Esophagus muscularis mucosa (tissue), 4 donors: ENCODE measurements at places on chromosomes 7 and 10. TPM values are rescaled to one million over a fixed set of nuclear protein-coding genes. Genes with fewer than 3 reads are reported as not detected.

- H3K36me3 ChIP-seq, result no peaks in the 10 kb centered on the region
- H3K27ac ChIP-seq, result no peak overlapping the region
- no peak overlapping the region for H3K4me3 ChIP-seq
- peaks cover 5% of the 10 kb centered on the region for H3K4me1 ChIP-seq
- no peak for DNase-seq
- H3K27me3 ChIP-seq, result no peaks in the 10 kb centered on the region
Measured at GRCh38 chr7:135753616-135754413, 5.2 kb upstream of the FAM180A start.

KCNIP2 gene
- 0.33 TPM for total RNA-seq

NSUN6 gene
- 6.1 TPM for total RNA-seq

AGAP4 gene
- 7.5 TPM for total RNA-seq

CCDC136 gene
- 20.7 TPM for total RNA-seq

GRCh38 chr10:108688314-108688713 lies 1235.0 kb downstream of the XPNPEP1 start:
- no peak overlapping the region for H3K27ac ChIP-seq
- no peaks in the 10 kb centered on the region for H3K4me1 ChIP-seq
- no peak overlapping the region for H3K4me3 ChIP-seq
- H3K27me3 ChIP-seq, result no peaks in the 10 kb centered on the region

MYL10 gene
- not detected for total RNA-seq

DNA sequence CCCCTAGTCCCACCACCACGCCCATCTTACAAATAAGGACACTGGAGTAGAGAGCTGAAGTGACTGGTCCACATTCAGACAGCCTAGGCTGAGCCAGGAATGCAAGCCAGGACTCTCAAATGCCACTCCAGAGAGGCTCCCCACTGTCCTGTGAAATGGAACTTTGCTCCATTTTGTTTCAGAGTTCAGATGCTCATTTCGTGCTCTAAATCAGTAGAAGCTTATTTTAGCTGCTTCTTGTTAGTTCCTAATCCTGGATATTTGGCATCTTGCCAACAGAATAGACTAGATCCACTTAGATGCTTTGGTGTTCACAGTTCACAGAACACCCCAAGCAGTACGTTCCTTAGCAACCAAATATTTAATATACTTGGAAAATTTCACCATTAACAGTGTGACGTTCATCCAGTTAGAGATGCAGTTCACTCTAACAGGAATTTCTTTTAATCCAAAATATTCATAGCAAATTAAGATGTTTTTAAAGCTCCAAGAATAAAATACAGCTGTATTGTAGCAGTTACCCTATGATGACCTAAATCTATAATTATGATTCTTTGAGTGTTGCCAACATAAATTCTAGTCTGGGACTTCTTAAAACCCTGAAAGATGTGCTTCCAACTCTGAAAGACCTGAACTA lies 7.3 kb downstream of the MMP21 start:
- no peak for DNase-seq
- H3K27me3 ChIP-seq, result no peaks in the 10 kb centered on the region
- H3K4me1 ChIP-seq, result peaks cover 4% of the 10 kb centered on the region
- H3K36me3 ChIP-seq, result peaks cover 28% of the 10 kb centered on the region

- H3K27me3 ChIP-seq, result no peaks in the 10 kb centered on the region
- no peaks in the 10 kb centered on the region for H3K4me1 ChIP-seq
- DNase-seq, result peak; percentile 26
- no peak overlapping the region for H3K4me3 ChIP-seq
Measured at GRCh38 chr10:3792710-3793219, 7.8 kb upstream of the KLF6 start.

PLXNA4 gene
- total RNA-seq, result 5.0 TPM

VENTX gene
- 2.5 TPM for total RNA-seq

GRCh38 chr7:4606797-4607196 lies 75.3 kb upstream of the FOXK1 start:
- H3K4me1 ChIP-seq, result no peaks in the 10 kb centered on the region
- H3K36me3 ChIP-seq, result no peaks in the 10 kb centered on the region
- DNase-seq, result no peak
- H3K27ac ChIP-seq, result no peak overlapping the region
- no peaks in the 10 kb centered on the region for H3K27me3 ChIP-seq
- no peak overlapping the region for H3K4me3 ChIP-seq

- no peaks in the 10 kb centered on the region for H3K36me3 ChIP-seq
- no peak for DNase-seq
- H3K4me3 ChIP-seq, result no peak overlapping the region
- H3K27me3 ChIP-seq, result no peaks in the 10 kb centered on the region
- H3K4me1 ChIP-seq, result no peaks in the 10 kb centered on the region
- no peak overlapping the region for H3K27ac ChIP-seq
Measured at GRCh38 chr10:80276335-80276734, 13.1 kb downstream of the MAT1A start.

DNA sequence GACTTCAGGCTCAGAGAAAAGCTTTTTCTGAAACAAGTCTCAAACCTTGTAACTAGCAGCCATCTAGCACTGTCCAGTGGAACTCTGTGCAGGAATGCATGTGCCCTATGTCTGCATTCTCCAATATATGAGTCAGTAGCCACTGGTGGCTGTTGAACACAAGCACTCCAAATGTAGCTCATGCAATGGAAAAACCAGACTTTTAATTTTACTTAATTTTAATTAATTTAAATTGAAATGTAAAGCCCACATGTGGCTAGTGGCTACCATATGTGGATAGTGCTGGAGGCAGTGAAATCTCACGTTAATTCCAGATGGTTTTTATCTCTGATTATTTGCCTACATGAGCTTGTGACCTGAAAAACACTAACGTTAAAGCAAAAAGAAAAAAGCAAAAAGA lies 225.1 kb downstream of the GATA3 start:
- H3K27ac ChIP-seq, result no peak overlapping the region
- no peak overlapping the region for H3K4me3 ChIP-seq
- H3K4me1 ChIP-seq, result no peaks in the 10 kb centered on the region
- no peaks in the 10 kb centered on the region for H3K27me3 ChIP-seq
- DNase-seq, result no peak
- no peaks in the 10 kb centered on the region for H3K36me3 ChIP-seq

DNA sequence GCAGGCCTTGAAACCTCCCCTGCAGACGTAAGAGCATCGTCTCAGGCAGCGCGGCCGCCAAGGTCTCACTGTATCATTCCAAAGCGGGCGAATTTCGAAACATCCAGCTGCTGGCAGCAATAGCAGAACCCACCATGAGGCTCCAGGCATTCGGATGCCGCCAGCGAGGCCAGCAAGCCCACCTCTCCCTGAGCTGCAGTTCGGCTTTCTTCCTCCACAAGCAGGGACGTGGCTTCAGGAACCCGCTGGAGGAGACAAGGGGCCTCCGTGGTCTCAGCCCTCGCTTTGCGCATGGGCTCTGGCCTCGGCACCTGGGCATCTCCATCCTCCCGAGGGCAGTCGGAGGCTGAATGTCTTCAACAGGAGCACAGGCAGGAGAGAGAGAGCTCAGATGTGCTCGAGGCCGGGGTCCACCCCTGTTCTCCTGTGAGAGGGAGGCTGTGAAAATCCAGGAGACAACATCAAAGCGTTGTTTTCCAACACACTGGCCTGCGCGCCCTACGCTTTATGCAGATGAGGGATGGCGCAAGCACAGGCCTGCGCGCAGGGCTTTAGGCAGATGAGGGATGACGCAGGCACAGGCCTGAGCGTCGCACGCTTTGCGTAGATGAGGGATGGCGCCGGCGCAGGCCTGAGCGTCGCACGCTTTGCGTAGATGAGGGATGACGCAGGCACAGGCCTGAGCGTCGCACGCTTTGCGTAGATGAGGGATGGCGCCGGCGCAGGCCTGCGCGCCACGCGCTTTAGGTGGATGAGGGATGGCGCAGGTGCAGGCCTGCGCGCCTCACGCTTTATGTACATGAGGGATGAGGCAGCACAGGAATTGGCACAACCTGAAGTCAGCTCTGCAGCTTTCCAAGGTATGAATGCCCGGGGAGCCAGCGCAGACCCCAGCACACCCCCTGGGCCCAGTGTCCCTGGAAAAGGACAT lies 103.2 kb downstream of the WDR37 start:
- no peak overlapping the region for H3K4me3 ChIP-seq
- no peaks in the 10 kb centered on the region for H3K4me1 ChIP-seq
- H3K27ac ChIP-seq, result no peak overlapping the region
- H3K36me3 ChIP-seq, result no peaks in the 10 kb centered on the region
- peak; percentile 53 for DNase-seq

DNA sequence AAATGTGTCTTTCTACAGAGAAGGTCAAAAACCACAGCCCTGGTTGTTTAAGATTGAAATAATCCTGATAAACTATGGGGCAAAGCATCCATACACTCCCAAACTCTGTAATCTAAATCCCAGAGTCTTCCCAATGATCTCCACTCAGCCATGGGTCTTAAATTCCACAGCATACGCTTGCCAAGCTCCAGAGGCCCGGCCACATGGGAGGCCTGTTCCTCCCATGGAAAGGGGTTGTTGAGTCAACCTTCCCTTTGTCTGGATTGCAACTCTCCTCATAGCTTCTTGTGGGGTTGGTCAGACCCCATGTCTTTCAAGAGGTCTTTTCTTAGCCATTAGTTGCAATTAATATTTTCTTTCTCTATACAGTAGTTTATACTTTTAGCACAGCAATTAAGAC lies 718 bp upstream of the STEAP4 start:
- no peak for DNase-seq
- no peak overlapping the region for H3K27ac ChIP-seq
- no peak overlapping the region for H3K4me3 ChIP-seq
- H3K36me3 ChIP-seq, result no peaks in the 10 kb centered on the region
- H3K27me3 ChIP-seq, result peaks cover 5% of the 10 kb centered on the region

GIMAP7 gene
- 19.5 TPM for total RNA-seq

GRCh38 chr10:89242345-89242684 lies 9.3 kb downstream of the LIPA start:
- H3K4me1 ChIP-seq, result no peaks in the 10 kb centered on the region
- no peaks in the 10 kb centered on the region for H3K27me3 ChIP-seq
- H3K4me3 ChIP-seq, result no peak overlapping the region
- no peak overlapping the region for H3K27ac ChIP-seq

GRCh38 chr10:8102708-8103401 lies 48.4 kb downstream of the GATA3 start:
- no peak overlapping the region for H3K27ac ChIP-seq
- H3K4me1 ChIP-seq, result no peaks in the 10 kb centered on the region
- DNase-seq, result no peak
- no peaks in the 10 kb centered on the region for H3K27me3 ChIP-seq

GRCh38 chr7:24922099-24922773 lies 57.7 kb downstream of the OSBPL3 start:
- no peaks in the 10 kb centered on the region for H3K36me3 ChIP-seq
- no peak overlapping the region for H3K27ac ChIP-seq
- peaks cover 26% of the 10 kb centered on the region for H3K4me1 ChIP-seq
- no peaks in the 10 kb centered on the region for H3K27me3 ChIP-seq
- no peak for DNase-seq

- no peaks in the 10 kb centered on the region for H3K36me3 ChIP-seq
- no peaks in the 10 kb centered on the region for H3K27me3 ChIP-seq
- H3K4me1 ChIP-seq, result no peaks in the 10 kb centered on the region
- no peak for DNase-seq
Measured at GRCh38 chr7:147153571-147153970, 1037.0 kb downstream of the CNTNAP2 start.
